Stimulated activated CD4-positive, alpha-beta T cell treated with anti-CD3 and anti-CD28 coated beads, Interleukin-12 subunit alpha, Interleukin-12 subunit beta, amount 100 ng/mL, for 4 hours (primary cell): ENCODE measurements at places on chromosomes 16 and 17.

GRCh38 chr17:61895391-61895790, 32.1 kb upstream of the BRIP1 start:
- DNase-seq = no peak

GRCh38 chr17:69363488-69364210, 36.7 kb upstream of the ABCA5 start:
- no peak for DNase-seq

GRCh38 chr16:73683804-73684203, 612.8 kb upstream of the PSMD7 start:
- no peak for DNase-seq

DNA sequence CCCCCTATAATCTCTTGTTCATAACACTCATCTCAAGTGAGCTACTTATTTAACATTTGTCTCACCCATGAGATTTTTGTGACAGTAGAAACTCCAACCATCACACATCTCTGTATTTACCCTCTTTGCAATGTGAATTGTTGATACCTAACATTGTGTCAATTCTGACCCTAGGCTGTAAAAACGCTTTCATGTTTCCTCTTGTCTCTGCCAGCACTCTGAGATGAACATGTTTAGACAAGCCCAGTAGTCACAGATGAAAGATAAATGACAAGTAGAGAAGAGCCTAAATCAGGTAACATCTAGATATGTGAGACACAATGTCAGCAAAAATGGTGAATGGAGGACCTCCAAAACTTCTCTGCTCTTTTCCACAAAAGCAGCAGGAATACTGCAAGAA, 1254.5 kb upstream of the GOT2 start:
- DNase-seq = no peak

- DNase-seq = no peak
Measured at GRCh38 chr16:4336701-4337539, 14.2 kb downstream of the PAM16 start.

- DNase-seq = no peak
Measured at GRCh38 chr17:29078183-29079045, 35.5 kb downstream of the PIPOX start.

DNA sequence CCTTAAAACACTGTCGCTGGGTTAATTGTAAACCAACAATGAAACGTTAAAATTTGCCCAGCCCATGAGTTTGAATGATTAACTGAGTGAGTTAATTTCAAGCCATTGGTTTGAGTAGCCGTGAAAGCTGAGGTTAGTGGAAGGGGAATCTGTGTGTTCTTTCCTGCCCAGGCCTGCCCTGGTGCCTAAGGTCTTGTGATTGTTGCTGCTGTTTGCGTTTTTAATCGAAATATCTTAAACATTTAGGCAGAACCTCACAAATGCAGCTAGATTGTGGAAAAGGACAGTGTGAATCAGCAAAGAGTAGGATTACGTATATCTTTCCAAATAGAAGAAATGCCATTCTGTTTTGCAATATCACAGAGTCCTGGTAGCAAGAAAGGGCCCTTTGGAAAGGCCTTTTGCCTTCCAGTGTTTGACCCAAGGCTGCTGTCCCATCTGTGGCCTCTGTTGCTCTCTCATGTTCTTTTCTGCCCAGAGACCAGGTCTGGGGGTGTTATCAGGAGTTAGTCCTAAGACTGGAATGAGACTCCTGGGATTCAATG, 113.8 kb downstream of the MSI2 start:
- no peak for DNase-seq

GRCh38 chr17:55513885-55514590, 2.8 kb upstream of the SMIM36 start:
- peak; percentile 63 for DNase-seq

GRCh38 chr16:68806422-68806821, 36.9 kb upstream of the TANGO6 start:
- DNase-seq = no peak

DNA sequence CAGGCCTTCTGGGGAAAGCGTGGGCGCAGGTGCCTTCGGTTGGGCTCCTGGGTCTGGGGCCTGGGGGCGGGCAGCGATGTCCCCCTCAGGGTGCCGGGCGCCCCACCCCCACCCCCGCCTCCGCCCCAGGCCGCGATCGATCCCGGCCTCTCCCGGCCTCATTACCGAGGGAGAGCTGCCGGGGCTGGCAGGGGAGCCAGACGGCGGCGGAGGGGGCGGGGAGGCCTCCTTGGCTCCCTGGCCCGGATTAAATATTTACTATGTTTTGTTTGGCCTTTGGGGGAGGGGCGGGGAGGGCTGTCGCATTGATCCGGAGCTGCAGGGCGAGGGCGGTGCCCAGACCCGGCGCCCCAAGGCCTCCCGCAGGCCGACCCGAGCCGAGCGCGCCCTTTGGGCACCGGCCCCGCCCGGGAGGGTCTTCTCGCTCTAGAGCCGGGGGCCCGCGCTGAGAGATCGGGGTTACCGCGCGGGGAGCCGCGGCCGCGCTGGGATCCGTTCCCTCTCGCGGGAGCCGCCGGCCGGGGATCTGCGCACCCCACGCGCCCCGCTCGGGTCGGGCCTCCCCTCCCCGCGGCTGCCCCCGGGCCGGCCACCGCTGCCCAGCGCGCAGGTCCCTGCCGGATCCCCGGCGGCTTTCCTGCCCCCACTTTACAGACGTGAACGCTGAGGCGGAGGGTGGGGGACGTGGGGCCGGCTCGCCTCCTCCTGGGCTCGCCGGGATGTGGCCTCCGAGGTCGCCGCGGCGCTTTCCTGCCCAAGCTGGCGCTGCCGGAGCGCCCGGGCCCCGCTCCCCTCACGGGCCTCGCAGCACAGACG, 27.0 kb downstream of the RTN4RL1 start:
- no peak for DNase-seq

- DNase-seq = no peak
Measured at GRCh38 chr16:1584926-1585484, 26.9 kb downstream of the IFT140 start.

DNA sequence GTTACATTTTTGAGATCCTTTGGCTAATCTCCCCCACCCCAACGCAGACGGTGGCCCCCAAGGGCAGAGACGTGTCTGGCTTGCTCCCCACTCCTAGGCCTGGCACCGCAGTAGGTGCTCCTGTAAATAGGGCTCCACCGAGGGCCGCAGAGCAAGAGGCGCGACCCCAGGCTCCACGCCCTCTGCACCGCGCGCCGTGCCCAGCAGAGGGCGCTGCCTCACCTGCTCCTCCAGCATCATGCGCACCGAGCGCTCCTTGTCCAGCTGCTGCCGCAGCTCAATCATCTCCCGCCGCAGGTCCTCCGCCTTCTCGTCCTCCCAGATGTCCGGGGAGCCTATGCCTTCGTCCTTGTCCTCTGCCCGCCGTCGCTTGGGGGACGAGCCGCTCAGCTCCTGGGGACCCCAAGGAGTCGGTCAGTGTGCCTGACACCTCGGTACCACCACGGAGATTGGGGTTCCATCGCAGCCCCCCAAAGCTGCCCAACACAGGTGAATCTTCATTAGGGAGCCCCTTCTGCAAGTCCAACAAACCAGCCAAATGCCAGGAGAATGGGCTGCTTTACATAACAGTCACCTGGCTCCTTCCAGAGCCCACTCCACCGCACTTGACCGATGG, 11.2 kb downstream of the TFAP4 start:
- peak; percentile 37 for DNase-seq
